Stimulated activated CD8-positive, alpha-beta memory T cell treated with anti-CD3 and anti-CD28 coated beads, Interleukin-4, amount 100 ng/mL, for 4 hours (primary cell): ENCODE measurements at places on chromosomes 6 and 20.

DNA sequence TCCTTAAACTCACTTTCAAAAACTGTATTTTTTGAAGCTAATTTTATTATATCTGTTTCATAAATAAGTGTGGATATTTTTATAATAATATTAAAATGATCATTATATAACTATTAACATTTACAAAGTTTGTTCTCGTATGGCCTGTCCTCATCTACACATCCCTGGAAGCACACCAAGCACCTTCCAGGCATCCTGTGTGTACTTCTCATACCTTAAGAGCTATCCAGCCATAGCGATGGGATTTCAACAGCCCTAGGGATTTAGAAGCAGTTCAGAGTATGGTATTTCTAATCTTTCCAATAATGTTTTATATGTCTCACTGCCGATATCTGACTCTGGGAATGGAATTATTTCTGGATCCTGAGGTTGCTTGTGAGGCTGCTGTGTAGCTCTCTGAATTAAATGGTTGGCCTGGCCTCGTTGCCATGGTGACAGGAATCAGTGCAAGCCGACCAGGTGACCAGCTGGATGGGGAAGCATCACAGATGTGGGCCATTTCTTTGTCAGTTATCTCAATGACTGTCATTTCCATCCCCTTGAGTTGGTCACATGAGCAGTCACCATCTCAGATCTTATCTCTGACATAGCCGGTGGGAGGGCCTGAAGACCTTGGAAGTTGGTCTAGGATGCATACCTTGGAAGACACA, 265.2 kb upstream of the RIN2 start:
- DNase-seq: no peak

DNA sequence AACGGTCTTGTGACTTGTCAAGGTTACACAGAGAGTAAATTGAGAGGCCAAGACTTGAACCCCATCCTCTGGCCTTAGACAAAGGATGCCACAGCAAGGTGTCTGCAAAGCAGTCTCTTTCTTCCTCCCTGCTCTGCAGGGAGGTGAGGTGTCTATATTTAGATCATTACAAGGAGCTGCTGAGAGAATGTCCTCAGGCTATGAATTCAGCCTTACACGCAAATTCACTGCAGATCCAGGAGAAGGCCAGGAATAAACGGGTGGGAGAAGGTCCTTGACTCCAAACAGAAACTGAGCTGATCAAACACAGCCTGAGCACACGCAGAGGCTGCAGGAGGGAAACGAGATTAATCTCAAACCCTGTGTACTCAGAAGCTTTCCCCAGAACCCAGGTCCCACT, 48.6 kb upstream of the PTPRT start:
- DNase-seq: no peak

- DNase-seq: no peak
These were observed 154.9 kb upstream of the EPHA7 start for GRCh38 chr6:93574299-93574698.

- DNase-seq: no peak
These were observed 22.1 kb downstream of the PTPRT start for GRCh38 chr20:43167615-43168014.

GRCh38 chr20:3485913-3486312, 15.1 kb downstream of the ATRN start:
- DNase-seq: no peak

DNA sequence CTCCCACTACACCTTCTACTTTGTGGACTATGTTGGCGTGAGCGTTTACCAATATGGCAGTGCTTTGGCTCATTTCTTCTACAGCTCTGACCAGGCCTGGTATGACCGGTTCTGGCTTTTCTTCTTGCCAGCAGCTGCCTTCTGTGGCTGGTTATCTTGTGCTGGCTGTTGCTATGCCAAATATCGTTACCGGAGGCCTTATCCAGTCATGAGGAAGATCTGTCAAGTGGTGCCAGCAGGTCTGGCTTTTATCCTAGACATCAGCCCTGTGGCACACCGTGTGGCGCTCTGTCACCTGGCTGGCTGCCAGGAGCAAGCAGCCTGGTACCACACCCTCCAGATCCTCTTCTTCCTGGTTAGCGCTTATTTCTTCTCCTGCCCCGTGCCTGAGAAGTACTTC, 16.5 kb upstream of the EFHC1 start:
- DNase-seq: no peak

GRCh38 chr6:119308048-119308570, 41.5 kb downstream of the MAN1A1 start:
- DNase-seq: no peak

DNA sequence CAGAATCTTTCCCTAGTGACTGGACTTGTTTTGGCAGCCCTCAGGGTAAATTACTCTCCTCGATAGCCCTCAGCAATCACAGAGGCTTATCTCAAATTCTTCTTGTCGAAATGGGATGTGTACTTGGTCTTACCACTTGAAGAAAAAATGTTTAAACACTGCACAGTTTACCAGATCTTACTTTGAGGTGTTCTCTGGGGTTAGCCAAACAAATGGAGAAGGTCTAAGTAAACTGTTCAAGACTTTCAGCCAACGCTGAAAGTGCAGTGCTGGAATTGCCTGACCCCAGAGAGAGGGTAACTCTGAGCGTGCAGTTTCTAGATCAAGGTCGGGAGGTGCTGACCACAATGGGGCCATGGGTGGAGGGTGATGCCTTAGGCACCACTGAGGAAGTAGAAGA, 39.2 kb downstream of the MYLIP start:
- DNase-seq: no peak

GRCh38 chr20:48614593-48615274, 213.1 kb downstream of the PREX1 start:
- no peak for DNase-seq

GRCh38 chr6:167210375-167211294, 52.9 kb upstream of the GPR31 start:
- no peak for DNase-seq

DNA sequence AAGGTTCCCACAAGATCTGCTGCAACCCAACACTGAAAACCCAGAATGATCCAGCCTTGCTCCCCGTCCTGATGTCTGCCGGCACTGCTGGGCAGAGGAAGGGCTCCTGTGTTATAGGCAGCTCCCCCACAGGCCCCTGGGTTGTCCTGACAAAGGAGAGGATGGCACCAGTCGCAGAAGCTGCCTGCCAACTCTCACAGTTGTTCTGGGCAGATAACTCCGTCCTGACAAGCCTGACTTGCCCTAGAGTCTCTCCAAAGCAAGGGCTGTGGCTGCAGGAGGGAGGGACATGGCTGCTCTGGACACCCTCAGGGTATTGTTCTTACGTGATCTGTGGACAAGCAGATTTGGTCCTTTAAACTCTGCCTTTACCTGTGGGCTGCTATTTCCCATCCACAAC, 243.8 kb downstream of the CDH26 start:
- no peak for DNase-seq

GRCh38 chr20:39268981-39269461, 306.9 kb downstream of the DHX35 start:
- no peak for DNase-seq

GRCh38 chr20:59993736-59994430, 35.7 kb downstream of the CDH26 start:
- DNase-seq: no peak

- DNase-seq: no peak
These were observed 207.6 kb upstream of the FOXA2 start for GRCh38 chr20:22791877-22792525.

- no peak for DNase-seq
These were observed 103.7 kb downstream of the ARID1B start for GRCh38 chr6:156880913-156881312.

GRCh38 chr6:78251931-78252330, 599.1 kb downstream of the MEI4 start:
- no peak for DNase-seq

- DNase-seq: no peak
These were observed 262.2 kb downstream of the NRN1 start for GRCh38 chr6:5744497-5744896.

- no peak for DNase-seq
These were observed 431.1 kb upstream of the CDH4 start for GRCh38 chr20:60820918-60821317.

DNA sequence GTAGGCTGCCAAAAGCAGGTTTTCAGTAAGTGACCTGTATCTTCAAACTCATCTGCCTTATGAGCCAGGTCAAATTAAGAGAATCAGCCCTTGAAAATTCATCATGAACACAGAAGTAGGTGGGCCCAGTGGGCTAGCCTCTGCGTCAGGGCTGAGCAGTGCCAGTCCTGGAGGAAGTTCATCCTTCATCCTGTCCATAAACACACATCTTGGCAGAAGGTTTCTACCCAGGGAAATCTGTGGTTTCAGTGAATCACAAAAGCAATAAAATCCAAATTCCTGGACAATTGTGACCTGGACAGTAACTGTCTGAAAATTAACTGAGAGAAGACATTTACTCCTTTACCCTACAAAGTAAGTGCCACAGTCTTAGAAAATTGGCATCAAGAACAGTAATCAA, 72.4 kb downstream of the ATG5 start:
- DNase-seq: no peak
